Gastroesophageal sphincter (tissue), 4 donors: ENCODE measurements at places on chromosomes 3 and 15. TPM values are rescaled to one million over a fixed set of nuclear protein-coding genes. Genes with fewer than 3 reads are reported as not detected.

DNA sequence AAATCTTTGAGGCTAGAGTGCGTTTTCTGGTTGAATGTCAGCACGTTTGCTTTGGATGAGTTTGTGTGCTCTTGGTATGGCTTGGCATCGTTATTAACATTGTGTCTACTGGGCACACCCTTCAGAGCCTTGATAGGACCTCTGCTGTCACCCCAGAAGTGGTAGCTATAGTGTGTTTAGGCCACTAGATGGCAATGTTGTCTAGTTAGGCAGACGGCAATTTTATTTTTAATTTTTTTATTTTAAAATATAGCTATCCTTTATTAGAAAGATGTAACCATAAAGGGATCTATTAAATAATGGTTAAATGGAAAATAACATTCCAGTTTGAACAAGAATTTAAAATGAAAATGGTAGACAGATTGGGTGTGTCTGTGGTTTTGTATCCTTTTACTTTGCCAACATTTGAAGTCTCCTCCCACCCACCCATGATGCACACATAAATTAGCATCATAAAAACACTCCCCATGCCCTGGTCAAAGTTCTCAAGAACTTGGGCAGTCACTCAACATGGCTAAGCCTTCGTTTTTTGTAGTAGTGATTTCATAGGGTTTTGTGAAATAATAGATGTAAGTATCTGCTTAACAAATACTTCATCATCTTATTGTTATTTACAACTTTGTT, 200.7 kb downstream of the KCNH8 start:
- ATAC-seq = no peak

Gene HDC
- total RNA-seq = not detected

DNA sequence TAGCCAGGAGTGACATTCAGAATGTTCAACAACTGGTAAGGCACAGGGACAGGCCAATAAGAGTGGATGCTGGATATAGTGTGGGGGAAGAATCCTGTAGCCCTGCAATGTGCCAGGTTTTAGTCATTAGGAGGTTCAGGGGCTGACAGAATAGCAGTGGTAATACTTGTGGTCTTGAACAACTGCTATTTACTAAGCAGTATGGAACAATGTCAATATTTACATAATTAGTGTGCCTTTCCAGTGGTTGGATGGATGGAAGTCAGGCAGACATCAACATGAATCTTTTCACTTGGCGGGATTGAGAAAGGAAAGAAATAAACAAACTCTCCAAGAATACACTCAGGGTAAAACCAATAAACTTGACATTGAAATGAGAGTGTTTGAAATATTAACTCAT, 55.1 kb downstream of the OTOL1 start:
- no peak for ATAC-seq

DNA sequence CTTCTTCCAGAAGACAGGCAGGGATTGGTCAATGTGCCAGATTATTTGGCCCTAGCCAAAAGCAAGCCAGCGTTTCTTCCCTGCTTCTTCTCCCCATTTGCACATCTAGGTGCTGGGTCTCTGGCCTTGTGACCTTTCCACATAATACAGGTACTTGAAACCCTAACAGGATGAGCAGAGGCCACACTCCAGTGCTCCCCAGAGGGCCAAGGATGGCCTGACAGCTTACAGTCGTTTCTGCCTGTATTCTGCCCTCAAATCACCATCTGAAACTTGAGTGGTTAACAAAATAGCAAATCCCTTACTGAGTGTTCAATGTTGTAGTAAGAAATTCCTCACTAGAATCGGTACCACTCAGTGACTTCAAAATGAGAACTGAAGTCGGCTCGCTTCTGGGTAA, 29.1 kb downstream of the MKRN2 start:
- no peak for ATAC-seq

- ATAC-seq = no peak
Measured at GRCh38 chr3:31529421-31529820, 3.3 kb upstream of the STT3B start.

- ATAC-seq = no peak
Measured at GRCh38 chr3:172591876-172592771, 68.9 kb upstream of the TNFSF10 start.

Gene STT3B
- total RNA-seq = 107 TPM
